ENCODE measurements at places on chromosomes 12 and 14.

DNA sequence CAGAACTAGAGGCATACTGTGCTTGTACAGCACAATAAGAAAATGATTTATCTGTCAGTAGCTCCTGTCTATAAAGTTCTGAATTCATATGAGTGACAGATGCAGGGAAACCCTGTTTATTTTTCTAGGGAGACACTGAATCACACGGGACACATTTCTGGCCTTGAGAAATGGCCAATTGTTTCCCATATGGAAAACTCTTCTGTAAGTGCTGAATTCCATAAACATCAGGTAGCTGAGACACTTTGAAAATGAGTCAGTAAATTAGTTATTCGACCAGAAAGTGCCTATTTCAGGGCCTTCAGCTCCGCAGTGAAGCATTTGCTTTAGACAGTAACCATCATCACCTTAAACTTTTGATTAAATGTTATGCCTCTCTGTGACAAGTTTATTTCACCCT, 184.4 kb downstream of the TMEM132D start:
- no peak for DNase-seq

GRCh38 chr12:47066278-47067025, 13.0 kb upstream of the PCED1B start:
- peak; percentile 57 for DNase-seq

DNA sequence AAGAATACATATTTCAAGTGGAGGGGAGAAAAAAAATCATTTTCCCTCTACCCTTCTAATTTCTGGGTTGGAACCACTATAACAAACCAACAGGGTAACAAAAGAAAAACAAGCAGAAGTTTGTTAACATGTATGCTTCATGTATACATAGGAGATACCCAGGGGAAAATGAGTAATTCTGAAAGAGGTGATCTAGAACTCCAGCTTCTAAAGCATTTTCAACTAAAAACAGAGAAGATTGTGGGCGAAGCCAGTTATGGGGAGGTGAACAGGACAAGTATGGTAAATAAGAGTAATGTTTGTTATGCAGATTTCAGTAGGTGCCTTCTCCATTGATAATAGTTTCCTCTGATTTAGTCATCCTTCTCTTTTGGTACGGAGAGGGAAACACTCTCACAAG, 16.7 kb downstream of the FNTB start:
- no peak for DNase-seq

- no peak for DNase-seq
These were observed 57.2 kb upstream of the GNPNAT1 start for GRCh38 chr14:52848626-52849025.

- no peak for DNase-seq
These were observed 79.9 kb downstream of the HEATR5A start for GRCh38 chr14:31340297-31341063.

GRCh38 chr12:53659571-53659981, 16.3 kb downstream of the ATP5MC2 start:
- DNase-seq, result no peak

GRCh38 chr12:1935700-1936378, 17.4 kb upstream of the CACNA2D4 start:
- DNase-seq, result no peak

DNA sequence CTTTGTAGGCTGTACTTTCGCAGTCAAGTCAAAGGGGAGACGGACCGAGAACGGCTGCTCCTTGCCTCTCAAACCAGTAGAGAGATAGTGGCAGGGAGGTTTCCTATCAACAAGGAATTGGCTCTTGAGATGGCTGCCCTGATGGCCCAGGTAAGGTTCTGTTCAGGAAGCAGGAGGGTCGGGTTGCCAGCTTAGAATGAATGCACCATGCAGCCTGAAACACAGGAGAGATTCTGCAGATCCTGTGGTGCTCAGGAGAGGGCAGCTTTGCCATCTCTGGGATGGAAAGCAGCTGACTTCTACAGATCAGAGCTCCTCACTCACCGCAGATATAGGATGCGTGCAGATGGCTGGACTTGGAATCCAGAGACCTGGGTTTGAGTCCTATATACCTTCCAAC, 18.0 kb downstream of the PIGH start:
- DNase-seq, result no peak

DNA sequence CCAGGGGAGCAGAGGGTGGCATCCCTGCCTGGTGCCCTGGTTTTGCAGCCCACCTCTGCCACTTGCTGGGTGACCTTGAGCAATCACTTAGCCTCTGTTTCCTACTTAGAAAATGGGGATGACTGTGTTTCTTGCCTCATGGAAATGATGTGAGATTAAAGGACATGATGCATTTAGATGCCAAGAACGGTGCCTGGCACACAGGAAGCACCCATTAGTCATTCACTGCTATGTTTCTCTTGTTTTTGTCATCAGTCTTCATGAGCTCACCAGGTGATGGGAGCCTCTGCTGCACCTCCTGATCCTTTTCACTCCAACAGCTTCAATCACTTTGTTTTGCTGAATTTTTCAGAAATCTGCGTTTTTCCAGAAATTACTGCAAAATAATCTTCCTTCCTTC, 23.6 kb upstream of the ATF1 start:
- no peak for DNase-seq

- DNase-seq, result no peak
These were observed 113.7 kb downstream of the NCOR2 start for GRCh38 chr12:124453419-124454351.

GRCh38 chr14:85752175-85752574, 222.2 kb downstream of the FLRT2 start:
- DNase-seq, result no peak

GRCh38 chr12:101343893-101344292, 63.7 kb downstream of the ARL1 start:
- no peak for DNase-seq

DNA sequence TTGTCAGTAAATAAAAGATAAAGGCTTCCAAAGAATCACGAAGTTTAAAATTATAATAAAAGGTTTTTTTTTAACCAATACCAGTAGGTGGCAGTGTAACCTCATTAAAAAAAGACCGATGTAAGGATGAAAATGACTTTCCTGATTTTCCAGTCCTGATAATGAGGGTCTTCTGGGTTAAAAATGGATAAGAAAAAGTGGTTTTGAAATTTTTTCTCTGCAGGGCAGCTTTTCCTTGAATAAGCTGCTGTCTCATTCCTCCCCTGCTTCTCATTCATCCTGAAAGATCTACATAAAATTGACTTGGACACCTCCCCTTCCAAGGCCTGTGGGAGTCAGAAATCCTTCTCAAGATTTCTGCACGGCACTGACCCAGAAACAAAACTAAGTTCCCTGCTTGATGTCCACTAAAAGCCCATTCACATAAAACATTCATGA, 58.9 kb upstream of the FBXO33 start:
- DNase-seq, result peak; percentile 7

GRCh38 chr12:71726548-71726947, 28.1 kb upstream of the RAB21 start:
- no peak for DNase-seq

GRCh38 chr12:117018685-117019084, 80.5 kb downstream of the TESC start:
- no peak for DNase-seq

- no peak for DNase-seq
These were observed 240.0 kb downstream of the DIO2 start for GRCh38 chr14:79971330-79971729.

Measured in fibroblast of skin of left biceps (primary cell).